CD8-positive, alpha-beta T cell (primary cell): ENCODE measurements at places on chromosomes 13 and 19.

DNA sequence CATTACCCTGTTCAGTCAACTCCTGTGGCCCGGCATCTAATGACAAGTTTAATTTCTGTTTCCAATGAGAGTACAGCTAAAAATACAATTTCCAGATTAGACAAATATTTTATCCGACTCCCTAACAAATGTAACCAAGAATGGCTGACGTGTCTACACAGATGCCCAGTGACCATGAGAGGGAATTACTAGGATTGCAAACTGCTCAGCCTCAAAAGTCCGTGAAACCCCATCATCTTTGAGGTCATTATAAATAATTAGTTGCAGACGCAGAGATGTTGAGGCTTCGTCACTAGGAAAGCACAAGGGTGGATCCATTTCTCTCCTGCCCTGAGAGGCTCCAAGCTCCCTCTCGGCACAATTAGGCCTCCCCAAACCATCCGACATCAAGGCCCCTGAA lies 104.1 kb upstream of the ZNF507 start:
- no peak for DNase-seq

- no peak for DNase-seq
These were observed 551.9 kb upstream of the SLC10A2 start for GRCh38 chr13:103618151-103618550.

DNA sequence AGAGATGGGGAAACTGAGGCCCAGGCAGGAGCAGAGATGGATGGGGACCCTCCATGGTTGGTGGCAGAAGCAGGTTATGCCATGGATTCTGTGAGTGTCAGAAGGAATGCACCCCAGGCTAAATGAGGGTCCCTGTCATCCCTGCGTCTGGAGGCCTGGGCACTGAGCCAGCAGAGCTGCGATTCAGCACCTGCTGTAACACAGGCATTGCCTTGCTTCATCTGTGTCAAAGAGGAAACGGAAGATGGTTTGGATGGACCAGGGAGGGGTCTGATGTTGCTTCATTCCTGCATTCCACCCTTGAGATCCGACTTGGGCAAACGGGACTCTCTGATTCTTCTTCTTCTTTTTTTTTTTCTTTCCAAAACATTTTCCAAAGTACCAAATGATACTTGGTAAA lies 1.2 kb downstream of the C5AR1 start:
- DNase-seq, result no peak

DNA sequence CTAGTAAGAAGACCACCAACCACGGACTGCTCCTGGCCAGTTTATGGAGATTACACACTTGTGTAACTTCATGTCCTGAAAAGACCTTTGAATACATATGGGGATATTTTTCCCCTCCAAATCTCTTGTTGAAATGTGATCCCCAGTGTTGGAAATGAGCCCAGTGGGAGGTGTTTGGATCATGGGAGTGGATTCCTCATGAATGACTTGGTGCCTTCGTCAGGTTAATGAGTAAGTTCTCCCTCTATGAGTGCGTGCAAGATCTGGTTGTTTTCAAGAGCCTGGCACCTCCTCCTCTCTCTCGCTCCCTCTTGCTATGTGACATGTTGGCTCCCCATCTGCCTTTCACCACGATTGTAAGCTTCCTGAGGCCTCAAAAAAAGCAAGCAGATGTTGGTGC lies 769.0 kb upstream of the SLITRK1 start:
- no peak for DNase-seq

DNA sequence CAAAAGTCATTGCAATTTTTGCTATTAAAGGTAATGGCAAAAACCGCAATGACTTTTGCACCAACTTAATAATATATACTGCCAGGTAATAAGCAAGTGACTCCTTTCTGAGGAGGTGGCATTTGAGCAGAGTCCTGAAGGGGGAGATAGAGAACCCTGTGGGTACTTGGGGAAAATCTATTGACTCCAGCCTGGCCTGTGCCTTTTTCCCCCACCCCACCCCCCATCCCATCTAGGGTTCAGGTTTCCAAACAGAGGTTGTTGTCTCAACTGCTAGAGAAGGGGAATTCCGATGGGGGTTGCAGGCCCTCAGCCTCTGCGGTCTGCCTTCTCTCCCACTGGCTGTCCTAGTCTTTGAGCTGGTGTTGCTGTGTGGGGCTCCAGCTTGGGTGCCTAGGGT lies 11.5 kb downstream of the S1PR2 start:
- no peak for DNase-seq

DNA sequence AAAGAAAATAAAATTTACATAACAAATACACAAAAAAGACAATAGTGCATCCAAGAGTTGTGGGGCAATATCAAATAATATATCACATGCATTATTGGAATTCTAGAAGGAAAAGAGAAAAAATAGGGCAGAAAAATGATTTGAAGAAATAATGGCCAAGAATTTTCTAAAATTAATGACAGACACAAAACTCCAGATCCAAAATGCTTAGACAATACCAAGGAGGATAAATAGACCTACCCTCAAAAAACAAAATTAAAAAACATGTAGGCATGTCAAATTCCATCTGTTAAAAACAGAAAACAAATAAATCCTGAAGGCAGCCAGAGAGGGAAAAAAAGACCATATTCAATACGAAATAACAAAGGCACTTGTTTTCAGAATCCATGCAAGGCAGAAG lies 191.5 kb upstream of the ZNF536 start:
- no peak for DNase-seq

DNA sequence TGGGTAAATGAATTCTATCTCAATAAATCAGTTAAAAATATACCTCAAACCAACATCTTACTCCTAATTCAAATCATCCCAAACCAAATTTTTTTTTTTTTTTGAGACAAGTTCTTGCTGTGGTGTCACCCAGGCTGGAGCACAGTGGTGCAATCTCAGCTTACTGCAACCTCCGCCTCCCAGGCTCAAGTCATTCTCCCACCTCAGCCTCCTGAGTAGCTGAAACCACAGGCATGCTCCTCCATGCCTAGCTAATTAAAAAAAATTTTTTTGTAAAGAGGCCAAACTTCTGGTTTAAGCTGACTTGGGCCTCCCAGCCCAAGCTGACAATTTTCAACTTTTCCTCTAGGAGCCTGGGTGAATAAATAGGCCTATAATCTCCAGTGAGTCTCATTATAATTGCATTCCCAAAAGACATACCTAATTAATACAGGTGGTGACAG lies 22.1 kb upstream of the OLFM2 start:
- DNase-seq, result no peak

DNA sequence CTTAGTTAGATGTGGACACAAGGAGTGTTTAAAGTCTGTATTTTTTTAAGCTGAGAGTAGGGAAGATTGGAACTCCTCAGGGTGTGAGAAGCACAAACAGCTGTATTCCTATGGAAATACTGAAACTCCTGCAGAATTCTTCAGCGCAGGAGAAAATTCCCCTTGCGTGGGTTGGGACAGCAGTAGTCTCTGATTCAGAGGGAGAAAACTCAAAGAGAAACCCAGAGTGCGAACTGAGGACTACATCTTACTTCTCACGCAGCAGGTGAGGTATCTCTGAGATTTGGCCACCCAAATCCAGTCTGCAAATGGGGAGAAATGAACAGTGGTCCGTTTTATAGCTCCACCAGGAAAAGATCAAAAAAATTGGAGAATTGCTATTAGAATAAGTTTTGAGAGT lies 60.9 kb downstream of the FRY start:
- DNase-seq, result no peak

- DNase-seq, result no peak
These were observed 66.9 kb upstream of the POSTN start for GRCh38 chr13:37665420-37665819.

- no peak for DNase-seq
These were observed 710 bp downstream of the SHD start for GRCh38 chr19:4279530-4280422.

GRCh38 chr19:3548606-3549005 lies 8.8 kb downstream of the MFSD12 start:
- DNase-seq, result no peak

DNA sequence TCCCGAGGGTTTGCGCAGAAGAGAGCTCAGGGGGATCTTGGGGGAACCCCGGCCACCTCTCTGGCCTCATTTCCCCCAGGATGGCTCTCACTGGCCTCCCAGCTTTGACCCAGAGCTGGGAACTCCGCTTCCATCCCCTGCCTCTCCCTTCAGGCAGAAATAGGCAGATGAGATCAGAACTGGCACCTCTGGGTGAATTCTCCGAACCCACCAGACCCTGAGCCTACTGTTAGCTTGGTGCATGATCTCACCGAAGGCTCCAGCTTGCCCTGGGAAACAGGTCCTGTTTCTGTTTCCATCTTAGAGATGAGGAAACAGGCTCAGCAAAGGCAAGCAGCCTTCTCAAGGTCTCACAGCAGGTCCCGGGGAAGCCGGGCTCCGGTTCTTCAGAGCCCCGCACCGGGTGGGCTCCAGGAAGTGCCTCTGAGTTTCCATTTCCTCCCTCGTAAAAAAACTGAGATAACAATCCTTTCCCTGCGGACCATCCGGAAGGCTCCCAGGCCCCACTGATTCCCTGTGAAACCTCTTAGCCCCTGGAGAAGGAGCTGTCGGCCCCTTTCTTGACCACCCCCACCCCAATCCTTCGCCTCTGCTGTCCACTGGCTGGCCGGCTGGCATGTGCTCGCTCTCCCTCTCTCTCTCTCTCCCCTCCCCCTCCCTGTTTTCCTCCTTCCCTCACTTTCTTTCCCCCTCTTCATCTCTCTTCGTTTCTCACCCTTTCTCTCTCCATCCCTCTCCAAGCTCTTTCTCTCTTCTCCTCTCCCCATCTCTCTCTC lies 2.1 kb downstream of the NECTIN2 start:
- no peak for DNase-seq
